ACHN (cell line): ENCODE measurements at places on chromosomes 13 and 19.
A peak's percentile ranks its signal among the peaks of the same experiment; 100 is the strongest.

DNA sequence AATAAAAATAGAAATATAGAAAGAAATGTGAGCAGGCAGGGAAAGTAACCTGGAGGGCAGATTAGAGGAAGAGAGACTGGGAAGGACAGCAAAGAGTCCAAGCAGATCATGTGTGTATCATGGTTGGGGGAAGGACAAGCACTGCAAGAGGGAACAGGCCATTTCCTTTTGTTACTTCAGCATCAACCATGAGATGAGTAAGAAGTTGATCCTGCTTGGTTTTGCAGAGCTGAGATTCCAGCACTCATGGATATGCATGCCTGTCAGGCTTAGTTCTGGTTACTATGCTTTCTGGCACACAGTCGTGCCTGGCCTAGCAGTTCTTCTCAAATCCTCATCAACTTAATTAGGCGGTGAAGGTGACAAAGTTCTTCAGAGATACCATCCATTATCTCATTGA, 18.1 kb downstream of the NALCN start:
- no peak for DNase-seq

- peak; percentile 76 for DNase-seq
Measured at GRCh38 chr13:52850396-52851136, 2.1 kb upstream of the PCDH8 start.

- DNase-seq, result no peak
Measured at GRCh38 chr13:92379371-92379770, 847.2 kb upstream of the GPC6 start.

GRCh38 chr19:20611866-20612265, 46.3 kb upstream of the ZNF737 start:
- no peak for DNase-seq

DNA sequence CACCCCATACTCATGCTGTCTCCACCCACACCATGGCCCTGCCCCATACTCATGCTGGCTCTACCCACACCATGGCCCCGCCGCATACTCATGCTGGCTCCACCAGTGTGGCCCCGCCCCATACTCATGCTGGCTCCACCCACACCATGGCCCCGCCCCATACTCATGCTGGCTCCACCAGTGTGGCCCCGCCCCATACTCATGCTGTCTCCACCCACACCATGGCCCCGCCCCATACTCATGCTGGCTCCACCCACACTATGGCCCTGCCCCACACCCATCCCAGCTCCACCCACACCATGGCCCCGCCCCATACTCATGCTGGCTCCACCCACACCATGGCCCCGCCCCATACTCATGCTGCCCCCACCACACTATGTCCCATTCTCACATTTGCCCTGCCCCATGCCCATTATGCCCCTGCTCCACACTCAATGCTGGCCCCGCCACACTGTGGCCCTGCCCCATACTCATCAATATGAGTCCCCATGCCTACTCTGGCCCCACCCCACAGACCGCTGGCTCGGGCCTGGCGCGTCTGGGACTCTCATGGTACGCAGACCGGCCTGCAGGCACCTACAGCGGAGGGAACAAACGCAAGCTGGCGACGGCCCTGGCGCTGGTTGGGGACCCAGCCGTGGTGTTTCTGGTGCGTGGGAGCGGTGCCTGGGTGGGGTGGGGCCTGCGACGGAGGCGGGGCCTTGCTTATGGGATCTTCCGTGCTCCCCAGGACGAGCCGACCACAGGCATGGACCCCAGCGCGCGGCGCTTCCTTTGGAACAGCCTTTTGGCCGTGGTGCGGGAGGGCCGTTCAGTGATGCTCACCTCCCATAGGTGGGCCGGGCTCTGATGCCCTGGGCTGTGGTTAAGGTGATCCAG, 3.7 kb upstream of the ARHGAP45 start:
- DNase-seq, result no peak

DNA sequence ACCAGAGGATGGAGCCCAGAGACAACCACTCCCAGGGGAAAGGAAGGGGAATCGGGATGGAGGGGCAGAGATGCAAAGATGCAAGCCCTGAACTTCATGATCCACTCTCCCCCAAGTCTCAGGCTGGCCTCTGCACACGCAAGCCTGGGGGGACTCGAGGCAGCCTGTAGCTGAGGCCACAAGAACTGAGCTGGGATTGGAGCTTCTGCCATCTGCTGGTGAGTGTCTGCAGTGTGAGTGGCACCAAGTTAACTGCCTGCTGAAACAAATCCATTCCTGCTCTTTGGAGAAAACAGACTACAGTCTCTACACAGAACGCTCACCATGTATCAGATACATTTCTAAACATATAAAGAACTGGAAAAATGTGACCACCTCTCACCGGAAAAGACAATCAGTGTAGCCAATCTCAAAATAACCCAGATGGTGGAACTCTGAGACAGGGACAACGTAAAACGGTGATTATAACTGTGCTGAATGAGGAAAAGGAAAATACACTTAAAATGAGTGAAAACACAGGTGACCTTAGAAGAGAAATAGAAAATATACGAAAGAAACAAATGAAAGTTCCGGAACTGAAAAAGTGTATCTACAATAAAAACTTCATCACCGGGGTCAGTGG, 62.1 kb downstream of the KLF2 start:
- DNase-seq, result peak; percentile 46

GRCh38 chr13:46057256-46058015, 4.9 kb upstream of the ZC3H13 start:
- DNase-seq, result no peak

DNA sequence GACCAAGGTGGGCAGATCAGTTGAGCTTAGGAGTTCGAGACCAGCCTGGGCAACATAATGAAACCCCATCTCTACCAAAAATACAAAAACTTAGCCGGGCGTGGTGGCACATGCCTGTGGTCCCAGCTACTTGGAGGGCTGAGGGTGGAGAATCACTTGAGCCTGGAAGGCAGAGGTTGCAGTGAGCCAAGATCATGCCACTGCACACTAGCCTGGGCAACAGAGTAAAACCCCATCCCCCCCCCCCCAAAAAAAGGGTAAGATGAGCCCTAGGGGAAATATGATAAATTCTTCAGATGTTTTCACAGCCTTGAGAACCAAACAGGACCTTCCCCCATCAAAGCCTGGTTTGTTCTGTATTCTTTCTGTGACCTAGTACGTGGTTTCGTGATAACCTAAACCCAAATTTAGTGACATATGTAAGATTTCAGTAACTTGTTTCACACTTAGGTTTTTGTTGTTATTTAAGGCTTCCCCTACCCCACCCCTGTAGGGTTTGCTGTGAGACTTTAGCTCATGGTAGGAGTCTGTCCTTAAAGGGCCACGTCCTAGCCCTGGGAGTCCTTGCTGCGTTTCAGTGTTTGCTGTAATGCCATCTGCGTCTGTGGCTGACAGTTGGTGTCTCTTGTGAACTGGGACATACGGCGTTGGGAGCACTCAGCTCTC, 49.6 kb downstream of the MYO9B start:
- DNase-seq, result no peak

- no peak for DNase-seq
Measured at GRCh38 chr13:20461481-20461859, 64.2 kb downstream of the CRYL1 start.

DNA sequence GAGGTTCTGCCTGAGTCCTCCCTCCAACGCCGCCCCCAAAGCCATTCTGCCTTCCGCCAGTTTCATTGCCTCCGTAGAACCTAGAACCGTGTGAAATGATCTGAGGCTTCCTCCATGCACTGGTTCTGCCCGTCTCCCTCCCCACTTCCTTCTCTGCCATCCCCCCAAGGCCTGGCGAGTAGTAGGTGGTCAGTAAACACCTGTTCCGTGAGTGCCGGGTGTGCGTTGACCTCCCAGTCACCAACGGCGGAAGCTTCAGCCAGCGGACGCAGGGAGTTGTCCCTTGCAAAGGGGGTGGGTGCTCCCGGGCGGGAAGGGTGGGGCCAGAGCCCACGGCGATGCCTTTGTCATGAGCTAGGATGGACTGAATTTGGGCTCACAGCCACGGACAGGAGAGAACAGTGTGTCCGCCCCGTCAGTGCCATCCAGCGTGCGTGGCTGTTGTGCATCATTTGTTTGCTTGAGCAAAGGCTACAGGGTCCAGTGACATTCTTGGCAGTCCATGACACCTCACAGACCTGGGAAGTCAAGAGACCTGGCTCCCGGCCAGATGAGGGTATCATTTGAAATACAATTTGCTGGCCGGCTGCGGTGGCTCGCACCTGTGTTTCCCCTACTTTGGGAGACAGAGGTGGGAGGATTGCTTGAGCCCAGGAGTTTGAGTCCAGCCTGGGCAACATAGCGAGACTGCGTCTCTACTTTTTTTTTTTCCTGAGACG, 43.1 kb downstream of the NFIC start:
- DNase-seq, result no peak

DNA sequence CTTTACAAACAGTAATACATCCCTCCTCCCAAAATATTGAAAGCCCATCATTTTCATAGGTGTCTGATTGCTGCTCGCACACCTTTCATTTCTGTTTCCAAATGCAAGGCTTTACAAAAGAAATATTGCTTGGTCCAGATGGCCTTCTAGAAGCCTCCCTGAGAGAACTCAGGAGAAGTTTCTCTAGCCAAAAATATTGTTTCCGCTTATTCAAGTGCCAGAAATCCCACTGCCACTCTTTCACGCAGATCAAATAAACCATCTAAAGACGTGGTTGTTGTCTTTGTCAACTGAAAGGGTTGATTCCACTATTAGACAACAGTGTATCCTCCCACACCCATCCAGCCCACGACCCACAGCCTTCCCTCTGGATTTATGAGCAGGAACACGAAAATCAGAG, 96.2 kb downstream of the ZIC5 start:
- DNase-seq, result no peak

GRCh38 chr19:33390101-33390907, 16.8 kb downstream of the CEBPG start:
- no peak for DNase-seq

DNA sequence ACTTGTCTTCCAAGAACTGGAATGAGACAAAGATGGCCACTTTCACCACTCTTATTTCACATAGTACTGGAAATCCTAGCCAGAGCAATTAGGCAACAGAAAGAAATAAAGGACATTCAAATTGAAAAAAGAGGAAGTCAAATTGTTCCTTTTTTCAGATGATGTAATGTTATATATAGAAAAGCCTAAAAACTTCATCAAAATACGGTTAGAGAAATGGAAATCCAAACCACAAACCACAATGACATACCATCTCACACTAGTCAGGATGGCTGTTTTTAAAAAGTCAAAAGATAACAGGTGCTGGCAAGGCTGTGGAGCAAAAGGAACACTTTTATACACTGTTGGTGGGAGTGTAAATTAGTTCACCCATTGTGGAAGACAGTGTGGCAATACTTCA, 113.3 kb upstream of the SPRY2 start:
- no peak for DNase-seq

GRCh38 chr19:52689843-52690368, 44.9 kb downstream of the ZNF611 start:
- DNase-seq, result no peak

- DNase-seq, result no peak
Measured at GRCh38 chr19:32831611-32832010, 38.0 kb downstream of the SLC7A9 start.

GRCh38 chr13:113792886-113793717, 34.1 kb downstream of the TMEM255B start:
- DNase-seq, result no peak

GRCh38 chr13:63190219-63190618, 1774.6 kb upstream of the PCDH20 start:
- DNase-seq, result peak; percentile 36

DNA sequence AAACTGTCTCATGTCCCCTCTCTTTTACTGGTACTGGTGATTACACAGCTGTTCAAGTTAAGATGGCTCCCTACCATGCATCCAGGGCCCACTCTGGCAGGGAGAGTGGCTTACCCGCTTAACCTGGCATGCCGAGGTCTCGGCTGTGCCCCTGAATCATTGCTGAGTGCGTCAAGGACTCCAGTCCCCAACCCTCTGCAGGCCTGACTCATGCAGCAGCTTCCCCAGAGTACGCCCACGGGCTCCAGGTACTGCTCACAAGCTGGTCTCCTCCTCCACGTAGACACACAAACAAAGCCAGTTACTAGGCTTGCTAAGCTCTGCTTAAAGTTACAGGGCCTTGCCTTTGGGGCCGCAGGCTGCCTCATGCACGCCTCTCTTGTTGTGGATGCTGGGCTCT, 447.4 kb downstream of the COG6 start:
- no peak for DNase-seq

GRCh38 chr13:34376483-34376882, 558.5 kb downstream of the RFC3 start:
- DNase-seq, result no peak

DNA sequence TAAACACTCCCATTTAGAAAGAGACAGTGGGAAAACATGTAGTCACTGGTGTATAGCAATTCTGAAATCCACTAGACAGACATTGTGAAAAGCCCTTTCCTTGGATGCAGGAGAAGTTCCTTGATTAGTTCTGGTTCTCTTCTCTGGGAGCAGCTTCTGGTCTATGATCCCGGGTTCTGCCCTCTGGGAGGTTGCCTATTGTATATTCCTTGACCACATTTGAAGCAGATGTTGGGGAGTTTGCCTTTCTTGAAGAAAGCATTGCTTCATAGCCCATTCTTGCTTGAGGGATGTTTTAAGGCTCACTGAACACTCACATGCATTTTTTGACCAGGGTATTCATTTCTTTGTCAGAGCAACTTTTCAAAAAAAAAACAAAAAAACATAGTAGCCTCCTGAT, 211.9 kb downstream of the NDFIP2 start:
- DNase-seq, result no peak

- DNase-seq, result no peak
Measured at GRCh38 chr19:14502334-14503092, 6.6 kb upstream of the GIPC1 start.

GRCh38 chr13:37640499-37640898, 41.9 kb upstream of the POSTN start:
- DNase-seq, result peak; percentile 68

DNA sequence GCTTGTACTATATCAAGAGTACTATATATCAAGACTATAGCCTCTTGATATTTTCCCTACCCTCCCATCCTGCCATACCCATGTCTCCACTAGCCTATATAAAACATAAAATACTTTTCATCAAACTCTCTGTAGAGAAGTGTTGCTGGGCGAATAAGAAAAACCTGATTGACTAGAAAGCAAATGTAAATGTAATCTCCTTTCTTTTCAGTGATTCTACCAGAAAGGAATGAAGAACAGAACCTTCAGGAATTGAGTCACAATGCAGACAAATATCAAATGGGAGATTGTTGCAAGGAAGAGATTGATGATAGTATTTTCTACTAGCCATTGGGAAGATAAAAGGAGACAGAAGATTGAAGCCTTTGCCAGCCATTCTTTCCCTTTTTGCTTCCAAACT, 89.2 kb downstream of the KCNRG start:
- DNase-seq, result no peak
